HepG2 (cell line): ENCODE measurements at places on chromosomes 4 and X. TPM values are rescaled to one million over a fixed set of nuclear protein-coding genes. Genes with fewer than 3 reads are reported as not detected.

EXOC1L gene
- polyA plus RNA-seq = not detected in 2 replicates

PNMA6A gene
- 0.66 and 1.1 TPM in 2 replicates for polyA plus RNA-seq

ERCC6L gene
- 0.47 and 0.86 TPM in 2 replicates for polyA plus RNA-seq

JAKMIP1 gene
- polyA plus RNA-seq = not detected in 2 replicates

CXorf49 gene
- polyA plus RNA-seq = not detected in 2 replicates

PDE6B gene
- 0.38 and 0.40 TPM in 2 replicates for polyA plus RNA-seq

SSX4B gene
- not detected in 2 replicates for polyA plus RNA-seq

TRIM60 gene
- not detected in 2 replicates for polyA plus RNA-seq

USP27X gene
- polyA plus RNA-seq = 9.7 and 12.5 TPM in 2 replicates
